Amniotic stem cell (primary cell): ENCODE measurements at places on chromosomes 4 and X.

DNA sequence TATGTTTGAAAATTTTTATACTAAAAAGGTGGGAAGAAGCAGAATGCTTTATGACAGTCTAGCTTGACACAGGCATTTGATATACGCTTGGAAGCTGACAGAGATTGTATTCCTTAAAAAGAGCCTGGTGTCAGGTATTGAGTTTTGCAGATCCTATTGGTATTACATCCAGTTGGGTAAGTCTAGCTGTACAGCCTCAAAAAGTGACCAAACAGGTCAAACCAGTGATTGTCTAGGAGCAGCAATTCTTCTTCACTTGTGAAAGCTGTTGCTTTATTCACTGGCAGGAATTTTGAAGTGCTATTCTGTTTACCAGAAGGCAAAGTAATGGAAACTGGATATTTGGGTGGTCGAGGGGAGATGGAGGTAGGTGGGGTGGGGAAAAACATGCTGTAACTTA is 77.5 kb downstream of the UCHL1 start:
- no peak for DNase-seq

GRCh38 chr4:111641813-111642579 is 503.3 kb upstream of the FAM241A start:
- DNase-seq, result peak; percentile 86

DNA sequence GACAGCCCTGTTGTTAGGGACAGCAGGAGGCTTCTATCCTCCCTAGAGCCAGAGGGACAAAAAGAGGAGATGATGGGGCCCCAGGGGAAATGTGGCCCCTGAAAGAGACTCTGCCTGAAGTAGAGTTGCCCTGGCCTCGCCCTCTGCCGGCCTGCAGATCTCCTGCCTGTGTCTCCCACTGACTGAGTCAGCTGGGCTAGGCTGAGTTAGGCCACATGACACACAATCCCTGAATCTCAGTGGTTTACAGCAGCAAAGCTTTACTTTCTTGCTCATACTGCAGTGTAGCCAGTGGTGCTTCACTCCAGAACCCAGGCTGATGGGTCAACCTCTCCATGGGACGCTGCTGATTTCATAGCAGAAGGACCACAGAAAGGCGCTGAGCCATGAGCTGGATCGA is 23.5 kb downstream of the DRD5 start:
- DNase-seq, result no peak

GRCh38 chrX:106954041-106954440 is 33.8 kb downstream of the CLDN2 start:
- no peak for DNase-seq

- DNase-seq, result no peak
These were observed 1.6 kb upstream of the ABLIM2 start for GRCh38 chr4:8160233-8160560.

- no peak for DNase-seq
These were observed 159.6 kb downstream of the TET2 start for GRCh38 chr4:105306158-105306781.

GRCh38 chr4:115396034-115396433 is 282.6 kb upstream of the NDST4 start:
- no peak for DNase-seq

DNA sequence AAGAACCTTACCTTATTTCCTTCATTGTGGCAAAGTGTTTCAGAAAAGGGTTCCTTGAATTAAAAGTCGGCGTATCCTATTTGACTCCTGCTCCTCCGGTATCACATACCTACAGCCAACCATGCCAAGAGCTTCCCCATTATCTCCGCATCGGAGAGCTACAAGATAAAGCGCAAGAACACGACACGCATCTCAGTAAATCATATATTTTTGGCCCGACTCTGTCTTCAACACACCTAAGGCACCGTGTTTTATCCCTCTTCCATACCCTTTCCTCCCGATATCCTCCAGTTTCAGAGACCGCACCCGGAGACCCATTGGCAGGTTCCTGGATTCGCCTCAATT is 497 bp upstream of the THAP9 start:
- no peak for DNase-seq

GRCh38 chr4:2402048-2402842 is 16.2 kb downstream of the ZFYVE28 start:
- no peak for DNase-seq

- no peak for DNase-seq
These were observed 335.1 kb downstream of the ANK2 start for GRCh38 chr4:113384600-113384999.

DNA sequence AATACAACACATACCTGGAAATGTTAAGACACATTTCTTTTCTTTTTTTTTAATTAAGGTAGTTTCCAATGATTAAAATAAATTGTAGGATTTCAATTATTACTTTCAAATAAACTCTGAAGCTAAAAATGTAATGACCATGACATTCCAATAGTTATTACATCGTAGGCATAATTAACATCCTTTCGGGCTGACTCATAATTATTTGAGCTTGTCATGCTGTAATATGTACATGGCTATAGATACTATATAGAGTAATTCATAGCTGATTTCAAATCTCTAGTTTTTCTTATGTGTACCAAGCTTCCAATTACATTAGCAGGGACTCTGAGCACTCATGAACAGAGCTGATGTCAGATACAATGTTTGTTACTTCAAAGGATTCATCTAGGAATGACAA is 125.7 kb upstream of the GABRG1 start:
- DNase-seq, result no peak

- no peak for DNase-seq
These were observed 87.0 kb upstream of the RAPGEF2 start for GRCh38 chr4:159015841-159016240.

DNA sequence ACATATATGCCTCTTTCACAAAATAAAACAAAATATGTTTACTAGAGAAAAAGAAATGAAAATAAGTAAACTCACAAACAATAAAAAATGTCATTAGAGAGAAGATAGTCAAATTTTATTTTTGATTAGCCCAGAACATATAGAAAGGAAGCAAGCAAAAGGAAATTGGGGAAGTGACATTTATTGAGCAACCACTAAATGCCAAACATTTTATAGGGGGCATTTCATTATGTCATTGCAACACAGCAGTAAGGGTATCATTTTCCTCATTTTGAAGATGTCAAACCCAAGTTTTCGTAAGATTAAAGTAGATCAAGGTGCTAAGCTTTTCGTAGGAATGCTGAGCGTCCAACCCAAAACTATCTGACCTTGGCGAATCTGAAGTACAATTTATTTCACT is 1331.5 kb upstream of the PABPC4L start:
- no peak for DNase-seq

DNA sequence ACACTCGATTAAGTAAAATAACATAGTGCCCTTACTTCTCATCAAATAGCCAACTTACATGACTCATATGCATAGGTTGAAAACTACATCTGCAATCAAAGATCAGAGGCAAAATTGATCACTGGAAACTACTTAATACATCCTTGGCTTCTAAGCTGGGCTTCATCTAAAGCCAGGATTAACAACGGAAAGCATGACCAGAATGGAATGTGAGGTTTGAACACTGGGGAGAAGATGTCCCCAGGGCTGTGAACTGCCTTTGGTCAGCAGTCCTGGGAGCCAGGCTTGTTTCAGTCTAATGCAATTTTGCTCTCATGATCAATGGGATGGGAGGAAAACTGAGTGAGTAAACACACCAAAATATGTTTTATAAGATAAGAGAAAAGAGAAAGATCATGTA is 192.5 kb upstream of the TTC29 start:
- DNase-seq, result no peak

GRCh38 chrX:96538104-96538725 is 146.4 kb upstream of the DIAPH2 start:
- DNase-seq, result no peak

DNA sequence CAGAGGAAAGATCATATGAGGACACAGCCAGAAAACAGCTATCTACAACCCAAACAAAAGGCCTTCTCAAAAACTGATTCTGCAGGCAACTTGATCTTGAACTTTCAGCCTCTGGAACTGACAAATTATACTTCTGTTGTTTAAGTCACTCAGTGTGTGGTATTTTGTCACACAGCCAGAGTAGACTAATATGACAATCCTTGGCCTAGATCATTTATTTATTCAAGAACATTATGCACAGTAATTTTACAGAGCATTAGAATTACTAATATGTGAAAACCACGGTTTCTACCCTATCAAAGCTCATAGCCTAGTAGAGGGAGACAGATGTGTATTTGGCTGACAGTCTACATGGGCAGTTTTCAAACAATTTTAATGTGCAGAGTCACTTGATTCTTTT is 167.8 kb upstream of the PCDH18 start:
- no peak for DNase-seq
